ENCODE measurements at places on chromosomes 7 and 10.

GRCh38 chr7:90645784-90646183, 49.7 kb downstream of the CDK14 start:
- DNase-seq: no peak

- no peak for DNase-seq
These were observed 10.4 kb upstream of the ZNF485 start for GRCh38 chr10:43595739-43596298.

GRCh38 chr10:133294189-133294588, 14.5 kb downstream of the TUBGCP2 start:
- no peak for DNase-seq

- DNase-seq: no peak
These were observed 1.8 kb upstream of the EFCAB10 start for GRCh38 chr7:105583061-105583460.

DNA sequence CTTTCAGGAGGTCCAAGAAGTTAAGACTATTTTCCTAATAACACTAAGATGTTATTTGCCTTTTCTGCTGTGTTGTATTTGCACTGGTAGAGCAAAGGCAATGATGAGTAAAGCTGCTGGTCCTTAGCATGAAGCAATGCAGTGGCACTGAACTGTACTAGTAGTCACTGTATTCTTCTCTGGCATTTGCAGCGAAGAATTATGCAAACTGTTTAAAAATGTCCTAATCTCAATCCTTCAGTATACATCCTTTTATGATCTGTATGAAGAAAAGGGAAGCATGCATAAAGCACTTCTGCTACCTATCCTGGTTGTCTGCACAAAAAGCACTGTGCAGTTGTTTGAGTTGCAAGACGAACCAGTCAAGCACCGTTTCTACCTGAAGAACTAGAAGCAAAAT, 20.4 kb downstream of the IGF2BP3 start:
- no peak for DNase-seq

DNA sequence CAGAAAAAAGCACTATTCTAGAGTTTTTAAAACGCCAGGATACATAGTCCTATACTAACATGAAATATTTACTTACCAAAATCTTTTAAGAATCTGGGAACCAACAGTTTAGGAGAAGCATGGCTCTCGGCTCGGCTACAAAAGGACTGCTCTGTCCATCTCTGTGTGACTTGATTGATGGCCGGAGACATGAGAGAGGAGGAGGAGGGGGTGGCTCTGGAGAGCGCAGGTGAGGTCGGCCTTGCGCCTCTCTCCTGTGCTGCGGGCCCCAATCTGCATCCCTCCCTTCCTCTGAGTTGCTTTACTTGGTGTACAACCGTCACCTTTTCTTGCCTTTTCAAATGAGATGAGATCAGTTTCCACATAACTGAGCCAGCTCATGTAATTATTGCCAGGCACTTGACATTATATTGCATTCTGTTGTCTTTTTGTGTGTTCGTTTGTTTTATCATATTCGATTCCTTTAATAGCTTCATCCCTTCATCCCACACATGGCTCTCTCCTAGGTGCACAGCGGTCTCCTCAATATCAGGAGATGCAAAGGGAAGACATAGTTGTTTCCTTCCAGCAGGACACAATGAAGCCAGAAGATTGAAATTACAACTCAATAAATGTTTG, 87.8 kb upstream of the KLF6 start:
- DNase-seq: no peak

GRCh38 chr7:139651914-139652313, 125.9 kb downstream of the HIPK2 start:
- DNase-seq: no peak

DNA sequence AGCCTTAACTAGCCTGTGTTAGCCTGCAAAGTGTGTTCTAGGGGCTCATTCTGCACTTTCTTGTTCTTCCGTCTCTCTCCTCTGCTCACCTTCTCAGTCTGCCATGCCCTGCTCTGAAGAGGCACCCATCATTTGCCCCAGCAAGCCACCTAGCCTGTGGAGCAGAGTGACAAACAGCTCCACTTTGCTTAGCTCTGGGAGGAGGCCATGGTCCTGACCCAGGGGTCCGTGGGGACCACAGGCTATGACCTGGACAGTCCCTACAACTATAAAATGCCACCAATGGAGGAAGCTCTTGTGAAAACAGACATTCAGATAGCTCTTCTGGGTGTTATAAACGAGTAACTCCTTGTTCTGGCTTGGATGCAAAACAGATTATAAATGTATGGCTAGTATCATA, 1029.6 kb downstream of the CNTNAP2 start:
- DNase-seq: no peak

GRCh38 chr7:155514296-155514695, 32.1 kb downstream of the CNPY1 start:
- DNase-seq: no peak

GRCh38 chr10:102246261-102246660, 929 bp downstream of the GBF1 start:
- DNase-seq: no peak

DNA sequence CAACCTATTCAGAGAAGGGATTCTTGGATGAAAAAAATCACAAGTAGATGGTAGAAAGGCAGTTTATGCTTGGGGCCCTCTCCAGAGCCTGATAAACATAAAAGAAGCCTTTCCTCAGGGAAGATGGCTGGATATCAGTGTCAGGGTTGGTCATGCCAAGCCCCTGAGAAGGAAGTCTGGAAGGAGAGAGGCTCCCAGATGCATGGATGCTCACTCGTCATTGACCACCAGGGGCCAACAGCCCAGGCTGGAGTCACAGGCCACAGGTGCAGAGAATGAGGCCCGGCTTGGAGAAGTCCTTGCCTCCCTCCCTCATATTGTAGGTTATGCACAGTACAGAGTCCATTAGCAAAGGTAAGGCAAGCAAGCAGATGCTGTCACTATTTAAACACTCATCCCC, 506.7 kb downstream of the GRID1 start:
- DNase-seq: no peak

GRCh38 chr7:36747280-36748016, 23.2 kb upstream of the AOAH start:
- DNase-seq: no peak

GRCh38 chr7:7131273-7131672, 51.1 kb upstream of the C1GALT1 start:
- DNase-seq: no peak

GRCh38 chr7:50362142-50362541, 57.6 kb downstream of the IKZF1 start:
- DNase-seq: no peak

DNA sequence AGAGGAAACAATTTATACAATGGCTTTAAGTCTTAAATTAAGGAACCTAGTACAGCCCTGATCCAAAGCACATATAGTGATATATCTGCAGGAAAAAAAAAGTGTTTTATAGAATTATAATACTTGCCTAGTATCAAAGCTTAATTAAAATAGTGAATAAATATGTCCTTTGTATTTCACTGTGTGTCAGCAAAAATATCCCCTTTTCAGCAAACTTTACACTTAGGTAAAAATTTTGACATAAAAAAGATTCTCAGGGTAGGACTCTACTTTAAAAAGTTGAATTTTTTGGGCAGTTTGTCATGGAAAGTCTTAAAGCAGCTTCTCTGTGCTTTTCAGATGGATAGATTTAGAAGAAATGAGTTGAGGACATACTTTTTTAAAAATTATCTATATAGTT, 12.7 kb upstream of the NEBL start:
- no peak for DNase-seq

DNA sequence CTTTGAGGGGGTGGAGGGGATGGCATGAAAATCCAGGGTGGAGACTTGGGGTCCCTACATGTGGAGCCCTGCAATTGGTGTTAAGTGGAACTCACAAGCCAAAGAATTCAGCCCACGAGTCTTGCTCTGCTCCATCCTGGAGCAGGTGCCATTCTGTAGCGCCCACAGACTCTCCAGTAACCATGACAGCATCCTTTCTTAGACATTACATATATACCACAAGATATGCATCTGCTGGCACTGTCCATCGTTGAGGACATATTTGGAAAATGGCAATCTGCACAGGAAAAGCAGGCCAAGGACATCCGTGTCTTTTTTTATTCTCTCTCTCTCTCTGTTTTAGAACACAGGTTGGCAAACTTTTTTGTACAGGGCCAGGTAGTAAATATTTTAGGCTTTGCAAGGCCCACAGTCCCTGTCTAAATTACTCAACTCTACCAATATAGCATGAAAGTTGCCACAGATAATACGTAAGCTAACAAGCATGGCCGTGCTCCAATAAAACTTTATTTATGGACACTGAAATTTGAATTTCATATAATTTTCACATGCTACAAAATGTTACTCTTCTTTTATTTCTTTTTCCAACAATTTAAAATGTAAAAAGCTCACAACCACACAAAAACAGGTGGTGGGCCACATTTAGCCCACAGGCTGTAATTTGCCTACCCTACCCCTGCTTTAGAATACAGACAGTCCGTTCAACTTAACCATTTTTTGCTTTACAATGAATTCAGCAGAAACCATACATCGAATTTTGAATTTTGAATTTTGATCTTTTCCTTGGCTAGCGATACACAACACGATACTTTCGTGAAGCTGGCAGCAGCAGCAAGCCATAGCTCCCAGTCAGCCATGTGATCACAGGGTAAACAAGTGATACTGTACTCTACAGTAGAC, 141.4 kb upstream of the STK17A start:
- no peak for DNase-seq

Measured in stimulated activated CD4-positive, alpha-beta T cell treated with anti-CD3 and anti-CD28 coated beads, TNF-alpha, amount 100 ng/mL, for 4 hours (primary cell).